ENCODE measurements at places on chromosomes 7 and 10.

DNA sequence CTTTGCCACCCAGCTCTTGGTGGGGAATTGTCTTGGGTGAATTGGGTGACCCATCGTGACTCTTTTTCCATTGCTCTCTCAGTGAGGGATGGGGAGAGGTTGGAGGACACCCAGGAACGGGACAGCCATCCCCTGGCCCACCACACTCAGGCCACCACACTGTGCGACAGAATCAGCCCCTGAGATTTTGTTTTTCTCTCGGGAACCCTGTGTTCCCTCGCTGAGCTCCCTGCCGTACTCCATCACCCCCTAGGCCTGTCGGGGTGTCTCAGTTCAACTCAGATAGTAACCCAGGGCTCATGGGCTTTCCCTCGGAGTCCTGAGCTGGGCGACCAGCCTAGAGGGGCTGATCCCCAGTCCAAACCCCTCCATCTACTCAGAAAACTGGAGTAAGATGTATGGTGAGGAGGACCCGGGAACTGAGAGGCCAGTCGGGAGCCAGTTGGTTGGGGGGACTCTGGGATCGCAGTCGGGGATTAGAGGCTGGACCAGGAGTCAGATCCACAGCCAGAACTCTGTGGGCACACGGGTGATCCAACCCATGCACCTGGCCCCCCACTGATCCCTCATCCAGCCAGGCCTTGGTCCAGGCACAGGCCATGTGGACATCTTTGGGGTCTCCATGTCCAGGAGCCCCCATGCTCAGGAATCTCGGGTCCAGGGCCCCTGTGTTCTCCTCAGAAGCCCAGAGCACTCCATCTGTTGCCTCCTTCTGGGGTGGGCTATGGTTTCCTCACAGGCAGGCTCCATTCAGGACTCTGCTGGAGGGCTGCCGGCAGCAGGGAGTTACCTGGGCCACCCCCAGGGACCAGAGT lies 9.3 kb downstream of the CRYGN start:
- DNase-seq = no peak

- DNase-seq = no peak
Measured at GRCh38 chr7:115043605-115044004, 121.7 kb downstream of the MDFIC start.

DNA sequence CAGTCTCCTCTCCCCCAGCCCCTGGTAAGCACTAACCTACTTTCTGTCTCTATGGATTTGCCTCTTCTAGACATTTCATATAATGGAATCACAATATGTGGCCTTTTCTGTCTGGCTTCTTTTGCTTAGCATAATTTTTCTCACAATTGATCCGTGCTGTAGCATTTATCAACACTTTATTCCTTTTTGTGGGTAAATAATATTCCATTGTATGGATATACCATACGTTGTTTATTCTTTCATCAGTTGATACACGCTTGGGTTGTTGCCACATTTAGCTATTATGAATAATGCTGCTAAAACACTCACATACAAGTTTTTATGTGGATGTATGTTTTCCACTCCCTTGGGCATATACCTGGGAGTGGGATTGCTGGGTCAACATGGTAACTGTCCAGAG lies 25.8 kb downstream of the MCM10 start:
- DNase-seq = no peak

GRCh38 chr10:121078672-121079102 lies 227.5 kb downstream of the WDR11 start:
- DNase-seq = no peak

- no peak for DNase-seq
Measured at GRCh38 chr7:133436014-133436428, 183.1 kb downstream of the EXOC4 start.

DNA sequence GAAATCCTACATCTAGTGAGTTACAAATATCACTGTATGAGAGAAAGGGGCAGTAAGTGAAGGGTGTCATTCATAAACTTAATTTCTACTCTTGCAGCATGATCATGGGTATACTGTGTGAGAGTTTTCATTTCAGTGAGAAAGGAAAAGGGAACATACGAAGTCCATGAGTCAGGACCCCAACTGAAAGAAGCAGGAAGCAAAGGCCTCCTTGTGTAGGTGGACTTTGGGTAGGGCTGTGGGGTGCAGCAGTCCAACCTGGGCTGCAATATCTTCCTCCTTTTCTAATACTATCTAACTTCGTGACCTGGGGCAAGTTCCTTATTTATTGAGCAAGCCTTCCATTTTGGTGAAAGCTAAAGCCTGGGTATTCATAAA lies 248.2 kb upstream of the TCF7L2 start:
- DNase-seq = no peak

DNA sequence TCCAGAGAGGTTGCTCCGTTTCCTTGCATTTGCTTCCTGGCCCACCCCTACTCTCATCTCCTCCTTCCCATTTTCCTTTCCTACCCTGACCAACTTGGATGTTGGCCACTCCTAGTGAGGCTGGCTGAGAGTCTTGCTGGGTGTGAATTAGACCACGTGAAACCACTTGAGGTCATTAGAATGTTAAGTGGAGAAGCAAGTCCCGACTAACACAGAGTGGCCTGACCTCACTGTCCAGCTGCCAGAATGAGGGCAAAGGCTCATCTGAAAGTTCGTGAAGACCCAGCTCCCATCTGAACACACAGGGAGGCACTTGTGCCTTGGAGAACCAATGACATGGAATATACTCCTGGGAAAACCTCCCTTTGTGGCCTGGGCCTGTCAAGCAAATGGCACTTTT lies 80.8 kb downstream of the WDR11 start:
- no peak for DNase-seq

DNA sequence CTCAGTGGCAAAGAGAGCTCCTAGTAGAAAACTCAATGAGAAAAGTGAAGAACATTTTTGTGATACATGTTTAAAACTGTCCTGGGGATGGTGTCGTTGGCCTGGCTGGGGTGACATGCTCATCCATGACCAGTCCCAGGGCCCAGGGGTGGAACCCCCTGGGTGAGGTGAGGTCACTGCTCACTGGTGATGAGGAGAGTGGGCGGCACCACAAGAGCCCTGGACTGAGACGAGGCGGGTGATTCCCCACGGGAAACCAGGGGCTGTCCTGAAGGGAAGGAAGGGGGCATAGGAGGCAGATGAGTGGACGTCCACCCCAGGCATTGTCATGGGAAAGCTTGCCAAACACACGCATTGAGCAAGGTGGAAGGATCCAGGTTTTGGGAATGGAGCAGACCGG lies 54.6 kb downstream of the HTR5A start:
- no peak for DNase-seq

DNA sequence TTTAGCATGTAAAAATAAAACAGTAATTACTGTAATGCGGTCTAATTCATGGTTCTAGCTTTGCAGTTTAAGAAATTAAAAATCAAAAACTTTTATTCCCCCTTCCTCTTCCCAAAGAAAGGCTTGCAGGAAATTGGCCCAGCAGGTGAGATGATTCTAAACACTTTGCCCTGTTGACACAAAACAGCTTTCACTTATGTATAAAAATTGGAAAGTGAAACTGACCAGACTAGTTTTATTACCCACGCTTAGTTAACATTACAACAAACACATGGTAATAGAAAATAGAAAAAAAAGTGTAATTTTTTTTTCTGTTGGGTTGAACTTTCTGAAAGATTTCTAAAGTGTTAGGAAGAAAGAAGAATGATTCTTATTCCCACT lies 1.2 kb upstream of the CCDC6 start:
- no peak for DNase-seq

DNA sequence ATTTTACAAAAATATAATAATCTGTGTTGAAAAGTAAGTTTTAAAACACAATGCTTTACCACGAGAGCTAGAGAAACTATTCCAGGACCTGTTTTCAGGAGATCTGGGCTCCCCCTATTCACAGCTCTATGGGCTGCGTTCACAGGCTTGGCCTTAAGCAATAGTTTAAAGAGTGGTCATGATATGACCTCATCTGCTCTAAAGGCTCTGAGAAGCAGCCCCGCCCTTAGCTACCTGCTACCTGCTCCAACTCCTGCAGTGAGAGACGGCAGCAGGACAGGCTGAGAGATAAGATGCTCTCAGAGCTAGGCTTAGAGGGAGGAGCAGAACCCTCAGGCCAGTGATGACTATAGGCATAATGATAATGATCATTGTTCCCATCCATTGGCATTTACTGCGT lies 12.6 kb downstream of the ALOX5 start:
- no peak for DNase-seq

GRCh38 chr7:40530292-40530691 lies 395.5 kb downstream of the SUGCT start:
- DNase-seq = no peak

- DNase-seq = no peak
Measured at GRCh38 chr7:90661290-90662151, 65.4 kb downstream of the CDK14 start.

GRCh38 chr10:22230158-22230833 lies 12.5 kb upstream of the EBLN1 start:
- DNase-seq = no peak

DNA sequence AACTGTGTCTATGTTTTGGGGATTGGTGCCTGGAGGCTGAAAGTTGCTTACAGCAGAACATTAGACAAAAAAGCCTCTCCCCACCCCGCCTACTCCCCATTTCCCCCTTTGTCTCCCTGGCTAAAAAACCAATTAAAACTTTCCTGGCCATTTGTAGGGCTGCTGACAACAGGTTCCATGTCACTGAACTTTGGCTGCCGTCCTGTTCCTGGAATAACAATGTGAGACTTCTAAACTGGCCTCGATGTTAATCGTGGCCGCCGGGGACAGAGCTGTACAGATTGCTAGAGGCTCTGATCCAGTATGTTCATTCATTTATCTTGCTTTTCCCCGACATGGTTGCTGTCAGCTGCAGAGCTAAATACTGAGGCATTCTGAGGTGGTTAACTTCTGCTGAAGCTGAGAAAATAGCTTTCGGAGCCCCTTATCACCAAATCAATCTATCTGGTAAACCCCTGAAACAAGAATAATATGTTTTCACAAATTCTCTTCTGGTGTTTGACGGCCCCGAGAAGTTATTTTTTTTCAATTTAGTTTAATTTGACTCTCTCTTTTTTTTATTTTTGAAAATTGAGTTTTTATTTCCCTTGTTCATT lies 271.6 kb downstream of the GFRA1 start:
- DNase-seq = no peak

DNA sequence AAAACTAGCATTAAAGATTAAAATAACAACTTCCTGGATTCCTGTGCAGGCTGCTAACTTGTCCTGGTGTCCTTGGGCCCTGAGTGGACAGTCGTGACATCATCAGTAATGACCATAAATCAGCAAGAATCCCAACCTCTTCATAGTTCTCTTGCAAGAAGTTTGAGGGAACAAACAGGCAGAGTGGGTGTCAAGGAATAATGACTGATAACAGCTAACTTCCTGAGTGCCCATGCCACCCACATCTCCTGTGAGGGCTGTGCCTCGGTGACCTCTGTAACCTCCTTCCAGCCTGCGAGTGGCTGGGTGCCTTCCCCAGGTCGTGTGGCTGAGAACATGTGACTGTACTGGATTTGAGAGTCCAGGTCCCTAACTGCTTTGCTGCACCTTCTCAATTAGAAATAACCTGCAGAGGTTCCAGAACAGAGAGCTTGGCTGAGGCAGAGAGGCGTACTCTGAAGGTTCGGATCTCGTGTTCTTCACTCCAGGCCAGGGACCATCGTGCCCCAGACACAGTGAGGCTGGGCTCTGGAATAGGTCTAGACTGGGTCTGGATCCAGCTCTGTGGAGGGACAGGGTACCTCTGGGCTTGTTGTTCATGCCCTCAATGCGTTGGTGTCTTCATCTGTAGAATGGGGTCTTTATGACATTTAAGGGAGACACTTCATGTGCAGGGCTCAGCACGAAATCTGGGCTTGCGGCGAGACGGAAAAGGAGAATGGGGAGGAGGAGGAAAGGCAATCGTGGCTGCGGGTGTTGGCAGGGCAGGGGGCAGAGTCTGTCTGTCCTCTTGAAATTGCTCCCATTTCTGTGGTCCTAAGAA lies 313.1 kb upstream of the ZNF32 start:
- no peak for DNase-seq

- DNase-seq = no peak
Measured at GRCh38 chr7:29271319-29271658, 76.7 kb downstream of the CHN2 start.

- no peak for DNase-seq
Measured at GRCh38 chr10:61618388-61618961, 44.3 kb upstream of the CABCOCO1 start.

DNA sequence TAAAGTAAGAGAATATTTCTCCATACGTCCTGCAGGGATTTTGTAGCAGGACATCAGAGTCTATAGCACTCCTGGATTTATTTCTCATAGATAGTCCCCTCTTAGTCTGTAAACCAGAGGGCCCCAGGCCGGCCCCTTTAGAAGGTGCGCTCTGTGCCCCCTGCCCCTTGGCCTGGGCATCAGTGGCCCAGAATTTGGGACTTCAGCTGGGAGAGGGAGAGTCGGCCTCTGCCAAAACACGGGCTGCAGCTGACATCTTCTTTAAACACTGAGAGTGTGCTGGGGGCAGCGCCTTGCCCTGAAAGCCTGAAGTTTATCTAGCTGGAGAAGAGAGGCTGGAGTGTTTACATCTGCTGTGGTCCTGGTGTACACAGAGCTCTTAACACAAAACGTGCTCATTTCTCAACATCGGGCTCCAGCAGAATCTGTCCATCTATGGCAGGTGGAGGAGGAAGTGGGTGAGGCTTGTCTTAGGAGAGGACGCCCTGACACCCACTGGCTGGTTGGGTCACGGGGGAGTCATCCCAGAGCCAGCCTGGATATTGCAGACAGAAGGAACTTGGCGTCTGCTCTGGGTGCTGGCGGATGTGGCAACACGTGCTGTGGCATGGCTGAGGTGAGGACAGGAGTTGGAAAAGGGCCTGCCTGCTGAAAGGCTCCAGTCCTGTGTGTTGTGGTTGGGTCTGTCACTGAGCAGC lies 5.0 kb upstream of the TACR2 start:
- DNase-seq = no peak

GRCh38 chr10:132982301-132982989 lies 40.1 kb upstream of the CFAP46 start:
- DNase-seq = no peak

GRCh38 chr10:31617133-31617532 lies 298.1 kb downstream of the ZEB1 start:
- DNase-seq = no peak

DNA sequence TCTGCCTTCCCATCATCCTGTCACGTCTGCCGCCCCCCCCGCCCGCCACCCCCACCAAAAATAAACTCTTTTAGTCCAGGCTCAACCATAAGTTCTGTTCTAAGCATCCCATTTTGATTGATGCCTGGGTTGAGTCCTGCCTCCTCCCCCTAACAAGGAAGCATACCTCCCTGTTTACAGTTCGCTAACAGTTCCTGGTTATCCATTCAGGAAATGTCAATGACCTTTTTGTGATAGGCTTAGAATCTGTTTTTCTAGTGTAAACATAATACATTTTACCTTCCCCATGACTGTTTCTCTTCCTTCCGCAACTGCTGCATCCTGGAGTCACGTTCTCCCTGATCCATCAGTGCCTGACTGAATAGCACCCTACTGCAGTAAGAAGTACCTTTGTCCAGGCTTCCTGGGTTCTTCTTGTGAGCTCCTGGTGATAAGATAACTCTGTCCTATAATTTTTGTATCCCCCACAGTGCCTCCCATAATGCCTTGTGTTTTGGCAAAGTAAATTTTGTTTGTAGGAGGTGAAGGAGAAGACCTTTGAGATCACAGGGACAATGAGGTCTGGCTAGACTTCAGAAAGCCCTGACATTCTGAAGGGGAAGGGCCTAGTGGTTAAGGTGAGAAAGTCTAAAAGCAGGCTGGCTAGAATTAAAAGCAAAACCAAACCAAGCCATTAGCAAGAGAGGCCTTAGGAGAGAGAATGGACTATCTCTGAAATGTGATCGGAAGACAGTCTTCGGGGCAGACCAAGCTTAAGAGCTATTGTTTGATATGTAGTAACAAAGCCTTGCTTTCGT lies 7.3 kb downstream of the AGFG2 start:
- no peak for DNase-seq

GRCh38 chr7:155759740-155760430 lies 52.4 kb downstream of the SHH start:
- DNase-seq = no peak
